ENCODE measurements at places on chromosomes 4 and X. TPM values are rescaled to one million over a fixed set of nuclear protein-coding genes. Genes with fewer than 3 reads are reported as not detected.
A peak's percentile ranks its signal among the peaks of the same experiment; 100 is the strongest.

DSPP gene
- not detected for total RNA-seq

NOX1 gene
- under 0.01 TPM for total RNA-seq

NR3C2 gene
- total RNA-seq, result under 0.01 TPM

CSAG1 gene
- not detected for total RNA-seq

SOX3 gene
- not detected for total RNA-seq

PDK3 gene
- 4.5 TPM for total RNA-seq

DCAF4L1 gene
- total RNA-seq, result under 0.01 TPM

ADH7 gene
- not detected for total RNA-seq

CRMP1 gene
- total RNA-seq, result under 0.01 TPM

PDGFC gene
- 145 TPM for total RNA-seq

FDCSP gene
- not detected for total RNA-seq

HSFX3 gene
- total RNA-seq, result not detected

VEGFC gene
- total RNA-seq, result 77.3 TPM

MAGEA6 gene
- total RNA-seq, result not detected

SPIN4 gene
- total RNA-seq, result 3.9 TPM

ZMAT1 gene
- total RNA-seq, result 0.43 TPM

FAM47C gene
- total RNA-seq, result not detected

RTL9 gene
- under 0.01 TPM for total RNA-seq

NEIL3 gene
- total RNA-seq, result 8.1 TPM

IBSP gene
- not detected for total RNA-seq

SATL1 gene
- total RNA-seq, result not detected

- DNase-seq, result no peak
Measured at GRCh38 chrX:1748408-1748807, 133.5 kb downstream of the ASMT start.

- no peak for DNase-seq
Measured at GRCh38 chrX:41288641-41289040, 45.3 kb upstream of the DDX3X start.

DNA sequence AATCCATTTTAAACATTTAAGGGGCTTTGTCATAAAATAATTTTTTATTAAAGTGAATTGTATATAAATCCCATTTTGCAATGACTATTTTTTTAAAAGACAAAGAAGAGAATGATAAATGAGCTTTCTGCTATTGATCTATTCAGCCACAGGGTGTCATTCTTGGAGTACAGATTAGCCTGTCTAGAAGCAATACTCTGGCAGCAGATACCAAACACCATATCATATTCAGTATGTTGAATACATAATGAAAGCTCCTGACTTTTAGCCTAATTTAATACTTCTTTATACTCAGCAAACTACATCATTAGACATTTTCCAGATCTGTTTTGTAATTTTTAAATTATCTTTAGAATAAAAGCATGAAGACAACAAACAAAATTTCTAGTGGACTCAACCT is 496.3 kb downstream of the PDGFC start:
- peak; percentile 70 for DNase-seq

GRCh38 chr4:121070696-121071639 is 1.4 kb downstream of the NDNF start:
- DNase-seq, result peak; percentile 6

GRCh38 chr4:108561116-108561515 is 59.3 kb upstream of the RPL34 start:
- DNase-seq, result no peak

- DNase-seq, result no peak
Measured at GRCh38 chr4:82423245-82424054, 6.8 kb downstream of the HNRNPDL start.

- no peak for DNase-seq
Measured at GRCh38 chr4:10020871-10021652, at the start of gene SLC2A9. SLC2A9 (minus strand) TSS chr4:10021497; CDS start chr4:10021429, 68 bp downstream.

DNA sequence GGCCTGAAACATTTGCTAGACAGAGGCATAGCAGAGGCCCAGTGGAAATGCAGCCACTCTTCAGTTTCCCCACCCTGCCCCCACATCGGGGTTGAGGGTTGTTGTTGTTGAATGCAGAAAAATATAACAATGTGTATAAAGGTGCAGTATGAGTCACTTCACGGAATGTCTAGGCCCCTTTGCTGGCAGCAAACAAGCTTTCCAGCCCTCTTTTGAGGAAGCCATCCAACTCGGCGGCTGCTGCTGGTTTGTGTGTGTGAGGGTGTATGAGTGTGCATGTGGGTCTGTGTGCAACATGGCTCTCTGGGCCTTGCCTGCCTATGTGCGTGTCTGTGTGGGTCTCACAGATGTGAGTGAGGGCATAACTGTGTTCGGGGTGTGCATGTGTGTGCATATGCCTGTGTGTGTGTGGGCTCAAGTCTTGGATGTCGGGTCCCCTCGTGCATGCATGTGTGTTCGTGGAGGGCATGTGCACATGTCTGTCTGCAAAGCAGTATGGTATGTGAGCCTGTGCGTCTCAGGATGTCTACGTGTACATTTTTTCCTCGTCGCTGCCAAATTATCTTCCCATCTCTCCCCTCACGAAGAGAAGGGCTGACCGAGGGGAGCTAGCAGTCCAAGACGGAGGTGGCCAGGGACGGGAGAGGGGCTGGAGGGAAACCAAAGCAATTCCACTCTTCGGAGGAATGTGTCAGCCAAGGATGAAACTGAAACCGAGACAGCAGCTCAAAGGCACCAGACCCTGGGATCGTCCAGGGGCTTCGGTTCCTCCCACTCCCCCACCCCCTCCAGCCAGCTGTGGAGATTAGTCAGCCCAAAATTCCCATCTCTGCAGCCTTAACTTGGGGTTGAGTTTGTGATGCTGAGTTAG is 8.4 kb upstream of the ELF4 start:
- peak; percentile 76 for DNase-seq

- no peak for DNase-seq
Measured at GRCh38 chr4:96126227-96126626, 286.3 kb downstream of the PDHA2 start.

- peak; percentile 79 for DNase-seq
Measured at GRCh38 chrX:31165241-31166035, 93.6 kb upstream of the FTHL17 start.

- peak; percentile 24 for DNase-seq
Measured at GRCh38 chr4:159103384-159103990, 608 bp downstream of the RAPGEF2 start.

DNA sequence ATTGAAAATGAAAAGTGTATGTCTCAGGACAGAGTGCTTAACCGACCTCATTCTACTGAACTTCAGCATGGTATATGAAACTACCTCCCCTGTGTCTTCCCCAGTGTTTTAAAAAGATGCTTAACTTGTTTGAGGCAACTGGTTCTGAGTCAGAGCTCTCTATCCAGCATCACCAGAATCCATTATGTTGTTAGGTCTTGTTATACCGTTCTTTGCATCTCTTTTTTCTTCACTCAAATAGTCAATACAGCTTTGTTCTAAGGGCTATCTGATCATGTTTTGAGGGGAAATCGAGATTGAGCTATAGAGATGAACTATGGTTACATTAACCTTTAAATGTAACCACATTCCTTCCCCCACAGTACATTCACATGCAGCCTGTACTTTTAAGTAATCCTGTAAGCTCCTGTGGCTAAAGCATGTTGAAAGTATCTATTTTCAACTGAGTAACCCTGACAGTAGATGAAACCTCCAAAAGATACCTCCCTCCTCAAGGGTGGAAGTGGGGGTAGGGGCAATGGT is 514.4 kb downstream of the RPA4 start:
- peak; percentile 88 for DNase-seq

GRCh38 chr4:10023806-10024205 is 2.5 kb upstream of the SLC2A9 start:
- DNase-seq, result no peak

- peak; percentile 1 for DNase-seq
Measured at GRCh38 chr4:14827111-14827510, 175.2 kb upstream of the CPEB2 start.

GRCh38 chr4:173345648-173346047 is 11.5 kb upstream of the HMGB2 start:
- no peak for DNase-seq

- no peak for DNase-seq
Measured at GRCh38 chrX:129525896-129526295, 2.6 kb upstream of the SMARCA1 start.

DNA sequence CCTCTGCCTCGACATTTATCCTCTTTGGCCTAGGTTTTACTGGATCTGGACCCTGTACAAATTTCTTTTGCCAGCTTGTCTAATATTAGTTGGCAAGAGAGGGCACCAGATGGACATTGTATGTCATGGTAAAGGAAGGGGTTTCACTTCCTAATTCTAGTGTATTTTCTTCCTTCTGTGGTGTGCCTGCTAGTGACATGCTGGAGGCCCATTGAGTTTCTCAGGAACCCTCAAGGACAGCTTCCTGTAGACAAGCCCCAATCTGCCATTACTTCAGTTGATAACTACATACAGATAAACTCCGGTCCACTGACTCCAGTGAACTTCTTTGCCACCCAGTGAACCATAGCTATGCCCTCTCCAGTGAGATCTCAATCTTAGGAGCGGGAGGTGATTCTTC is 116.9 kb downstream of the STPG2 start:
- no peak for DNase-seq

GRCh38 chr4:148827781-148828180 is 385.6 kb upstream of the NR3C2 start:
- no peak for DNase-seq

- no peak for DNase-seq
Measured at GRCh38 chr4:147794787-147795413, 63.0 kb downstream of the ARHGAP10 start.

Measured in fibroblast of villous mesenchyme (primary cell).